ENCODE measurements at places on chromosomes 4 and X.

- peak; percentile 54 for DNase-seq
Measured at GRCh38 chr4:83535520-83536361, at the start of gene GPAT3. TSS of gene GPAT3 (plus strand) at chr4:83536108. CDS start at chr4:83536623, 515 bp downstream.

- DNase-seq, result no peak
Measured at GRCh38 chr4:123315617-123316016, 81.0 kb upstream of the SPRY1 start.

- peak; percentile 44 for DNase-seq
Measured at GRCh38 chr4:26459054-26459755, 31.1 kb downstream of the CCKAR start.

GRCh38 chr4:102094481-102094880 is 250.8 kb downstream of the SLC39A8 start:
- DNase-seq, result no peak

DNA sequence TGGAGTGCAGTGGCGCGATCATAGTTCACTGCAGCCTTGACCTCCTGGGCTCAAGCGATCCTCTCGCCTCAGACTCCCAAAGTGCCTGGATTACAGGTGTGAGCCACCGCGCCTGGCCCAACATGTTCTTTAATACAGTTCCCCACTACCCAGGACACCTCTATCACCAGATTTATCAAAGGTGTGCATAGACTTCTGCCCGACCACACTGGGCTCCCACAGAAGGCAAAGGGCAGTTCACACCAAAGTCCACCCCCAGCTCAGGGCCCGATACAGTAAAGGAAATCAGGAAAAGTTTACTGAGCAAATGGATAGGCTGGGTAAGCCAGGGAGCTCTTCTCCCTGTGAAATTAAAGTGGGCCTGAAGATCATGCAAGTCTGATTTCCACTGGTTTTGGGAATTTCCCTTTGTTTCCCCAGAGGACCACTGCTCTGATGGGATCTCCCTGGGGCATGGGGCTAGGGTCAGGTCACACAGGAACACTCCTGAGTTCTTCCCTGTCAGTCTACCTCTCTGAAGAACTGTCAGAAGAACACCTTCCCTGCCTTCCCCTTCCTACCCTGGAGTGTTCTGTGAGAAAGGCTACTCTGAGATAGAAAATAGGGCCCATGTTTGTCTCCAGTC is 17.7 kb upstream of the PIM2 start:
- DNase-seq, result no peak

GRCh38 chrX:136780763-136781162 is at the start of gene ARHGEF6:
TSS of gene ARHGEF6 (minus strand) at chrX:136780932. CDS start at chrX:136780882, 50 bp downstream.
- peak; percentile 47 for DNase-seq

- no peak for DNase-seq
Measured at GRCh38 chrX:34849371-34849770, 93.2 kb upstream of the FAM47B start.

DNA sequence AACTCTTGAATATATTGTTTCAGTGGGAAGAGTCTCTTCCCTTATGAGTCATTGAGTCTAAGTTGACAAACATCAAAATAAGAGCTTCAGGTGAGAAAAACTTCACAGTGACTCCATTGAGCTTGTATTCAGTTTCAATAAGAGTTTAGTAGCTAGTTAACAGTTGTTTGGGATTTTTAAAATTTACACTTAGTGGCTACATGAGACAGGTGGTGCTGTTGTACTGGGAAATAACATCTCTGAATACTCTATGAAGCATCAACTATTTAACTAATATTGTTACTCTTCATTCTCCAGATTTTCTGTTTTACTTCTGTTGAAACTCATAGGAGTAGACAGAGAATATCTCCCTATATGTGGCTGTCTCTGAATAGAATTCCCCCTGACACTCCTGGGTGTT is 1609.1 kb downstream of the C4orf33 start:
- DNase-seq, result no peak

- DNase-seq, result peak; percentile 29
Measured at GRCh38 chrX:136879001-136879687, 1.4 kb downstream of the RBMX start.

DNA sequence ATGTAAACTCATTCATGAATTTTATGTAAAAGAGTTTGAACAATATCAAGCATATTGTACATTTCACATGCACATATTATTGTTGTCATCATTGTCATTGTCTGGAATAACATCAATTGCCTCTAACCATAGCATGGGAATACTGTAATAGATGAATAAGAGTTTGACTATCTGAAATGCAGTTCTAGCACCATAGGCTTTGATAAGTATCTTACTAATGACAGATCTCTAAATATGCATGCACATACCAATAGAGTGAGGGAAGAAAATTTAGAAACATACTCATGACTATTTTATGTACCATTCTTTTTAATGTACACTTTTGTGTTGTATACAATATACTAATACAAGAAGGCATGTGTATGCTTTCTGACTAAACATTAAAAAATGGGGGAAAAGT is 161.6 kb upstream of the SPRY1 start:
- no peak for DNase-seq

DNA sequence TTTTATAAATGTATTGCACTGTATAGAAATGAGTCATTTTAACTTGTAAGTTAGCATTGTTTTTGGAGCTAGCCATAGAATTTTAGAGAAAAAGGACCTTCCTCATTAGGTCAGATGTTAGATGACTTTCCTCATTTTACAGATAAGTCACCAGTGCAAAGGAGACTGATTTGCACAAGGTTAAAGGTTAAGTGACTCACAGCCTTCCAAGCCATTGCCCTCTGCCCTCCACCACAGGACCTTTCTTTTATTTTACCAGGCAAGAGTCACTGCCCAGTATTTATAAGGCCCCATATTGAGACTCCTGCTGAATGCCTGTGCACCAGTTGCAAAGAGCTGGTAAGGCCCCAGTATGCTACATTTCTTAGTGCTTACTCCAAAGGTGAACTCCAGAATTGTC is 4.2 kb upstream of the ABCG2 start:
- DNase-seq, result no peak

DNA sequence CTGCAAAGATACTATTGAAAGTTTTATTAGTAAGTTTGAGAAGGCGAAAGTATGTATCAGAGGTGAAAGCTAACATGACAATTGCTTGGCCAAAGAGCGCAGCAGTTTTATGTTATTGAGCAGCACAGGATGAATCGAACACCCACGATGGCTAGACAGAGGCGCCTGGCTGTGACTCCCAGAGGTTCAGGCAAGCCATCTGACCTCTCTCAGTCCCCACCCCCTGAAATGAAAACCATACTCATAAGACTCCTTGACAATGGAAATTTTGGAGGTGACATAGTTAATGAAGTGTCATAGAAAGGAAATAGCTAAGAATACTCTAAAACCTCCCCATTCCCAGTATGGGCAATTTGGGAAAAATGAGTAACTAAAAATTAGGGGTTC is 70.6 kb downstream of the MGST2 start:
- DNase-seq, result no peak

DNA sequence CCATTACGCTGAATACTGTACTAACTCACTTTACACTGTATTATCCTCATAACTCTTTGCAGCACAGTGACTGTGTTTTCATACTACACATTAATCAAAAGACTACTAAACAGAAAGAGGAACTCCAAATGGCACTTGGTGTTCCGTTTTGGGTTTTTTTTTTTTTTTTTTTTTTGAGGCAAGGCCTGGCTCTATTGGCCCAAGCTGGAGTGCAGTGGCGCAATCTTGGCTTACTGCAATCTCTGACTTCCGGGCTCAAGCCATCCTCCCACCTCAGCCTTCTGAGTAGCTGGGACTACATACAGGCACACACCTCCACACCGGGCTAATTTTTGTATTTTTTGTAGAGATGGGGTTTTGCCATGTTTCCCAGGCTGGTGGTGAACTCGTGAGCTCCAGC is 10.7 kb downstream of the KLHL8 start:
- peak; percentile 26 for DNase-seq

- no peak for DNase-seq
Measured at GRCh38 chr4:88217169-88217568, 58.7 kb upstream of the ABCG2 start.

- DNase-seq, result peak; percentile 38
Measured at GRCh38 chrX:37846141-37846540, 1.2 kb downstream of the DYNLT3 start.

DNA sequence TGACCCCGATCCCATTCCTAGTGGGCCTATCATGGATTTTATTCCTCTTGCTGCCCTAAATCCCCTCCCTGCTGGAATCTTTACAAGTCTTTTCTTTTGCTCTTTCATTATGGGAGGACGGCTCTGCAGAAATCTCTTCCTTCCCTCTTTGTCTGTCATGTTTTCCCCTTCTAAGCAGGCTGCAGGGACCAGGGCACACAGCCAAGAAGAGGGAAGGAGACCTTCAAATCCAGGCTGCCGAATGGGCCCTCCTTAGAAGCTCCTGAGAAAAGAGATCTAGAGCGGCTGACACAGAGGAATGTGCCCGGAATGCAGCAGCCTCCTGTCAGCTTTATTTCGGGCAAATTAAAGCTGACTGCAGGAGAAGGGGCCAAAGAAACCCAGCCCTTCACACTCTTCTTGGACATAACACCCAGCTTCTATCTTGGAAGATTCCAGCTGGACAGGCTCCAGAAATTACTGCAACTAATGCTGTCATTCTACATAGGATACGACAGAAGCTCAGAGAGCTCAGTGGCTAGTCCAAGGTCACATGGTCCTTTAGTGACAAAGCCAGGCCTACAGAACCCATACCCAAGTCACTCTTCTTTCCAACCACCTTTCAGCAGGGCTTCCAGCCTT is 187.8 kb upstream of the NHS start:
- DNase-seq, result no peak

GRCh38 chr4:62269918-62270317 is 1069.8 kb downstream of the ADGRL3 start:
- DNase-seq, result no peak

- no peak for DNase-seq
Measured at GRCh38 chr4:73978886-73979285, 2.9 kb downstream of the PF4 start.

GRCh38 chr4:181308476-181309312 is 934.5 kb upstream of the TENM3 start:
- DNase-seq, result no peak

DNA sequence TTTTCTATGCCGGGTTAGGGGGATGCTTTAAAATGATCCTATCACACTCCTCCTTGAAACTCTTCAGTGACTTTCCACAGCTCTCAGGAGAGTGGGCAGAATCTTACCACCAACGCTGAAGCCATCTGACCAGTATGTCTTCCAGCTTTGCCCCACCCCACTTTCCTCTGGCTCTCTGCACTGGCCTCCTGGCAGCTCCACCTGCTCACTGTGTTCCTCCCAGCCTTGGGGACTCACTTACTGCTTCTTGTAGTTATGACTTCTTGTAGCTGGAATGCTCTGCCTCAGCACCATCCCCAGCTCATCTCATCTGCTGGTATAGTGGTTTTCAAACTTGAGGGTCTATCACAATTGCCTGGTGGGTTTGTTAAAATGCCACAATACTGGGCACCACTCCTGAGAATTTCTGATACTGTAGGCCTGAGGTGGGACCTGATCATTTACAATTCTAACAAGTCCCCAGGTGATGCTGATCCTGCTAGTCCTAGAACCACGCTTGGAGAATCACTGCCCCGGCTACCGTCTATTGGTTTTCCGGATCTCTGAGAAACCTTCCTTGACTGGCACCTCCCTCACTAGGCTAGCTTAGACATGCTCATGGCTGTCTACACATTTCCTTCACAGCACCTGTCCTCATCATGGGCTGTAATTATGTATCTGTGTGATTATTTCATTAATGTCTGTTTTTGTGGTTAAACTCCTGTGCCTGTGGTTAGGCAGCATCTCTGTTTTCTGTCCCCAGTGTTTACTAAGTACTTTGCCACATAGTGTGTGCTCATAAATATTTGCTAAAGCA is 152.2 kb downstream of the MGST2 start:
- no peak for DNase-seq

- DNase-seq, result no peak
Measured at GRCh38 chr4:85474356-85474755, 594 bp upstream of the ARHGAP24 start.

- DNase-seq, result no peak
Measured at GRCh38 chr4:76441881-76442280, 6.9 kb downstream of the SHROOM3 start.

GRCh38 chr4:102503301-102503746 is 2.2 kb downstream of the NFKB1 start:
- no peak for DNase-seq

DNA sequence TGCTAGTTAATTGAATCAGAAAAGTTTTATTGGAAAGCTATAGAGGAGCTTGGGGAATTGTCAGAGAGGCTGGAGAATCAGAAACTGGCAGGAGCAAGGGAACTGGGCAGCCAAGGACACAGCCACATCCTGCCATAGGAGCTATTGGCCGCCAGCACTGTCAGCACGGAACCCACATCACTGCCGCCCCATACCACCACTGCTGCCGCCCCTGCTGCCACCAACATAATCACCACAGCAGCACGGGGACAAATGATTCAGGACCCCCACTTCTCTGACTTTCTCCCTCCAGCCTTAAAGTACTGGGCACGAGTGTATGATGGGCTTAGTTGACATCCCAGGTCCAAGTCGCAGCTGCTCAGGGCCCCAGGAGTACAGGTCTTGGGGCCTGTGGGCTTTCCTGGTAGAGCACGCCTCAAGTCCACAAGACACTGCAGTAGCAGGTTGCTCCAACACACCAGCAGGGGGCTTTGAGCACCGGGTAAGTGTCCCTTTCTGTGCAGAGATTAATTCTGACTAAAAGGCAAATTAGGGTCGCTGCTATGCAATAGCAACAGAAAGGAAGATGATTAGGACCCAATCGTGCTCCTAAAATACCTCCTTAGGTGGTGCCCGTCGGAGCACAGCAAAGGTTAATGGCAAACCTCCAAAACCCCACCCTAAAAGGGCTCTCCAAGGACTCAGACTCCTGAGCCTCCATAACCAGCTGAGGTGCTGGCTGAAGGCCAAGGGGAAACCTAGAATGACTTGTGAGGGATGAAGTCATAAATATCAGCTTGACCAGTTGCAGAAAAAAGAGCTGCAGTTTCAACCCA is 6.9 kb downstream of the PJA1 start:
- DNase-seq, result peak; percentile 33

- DNase-seq, result no peak
Measured at GRCh38 chr4:61864286-61864685, 664.2 kb downstream of the ADGRL3 start.

DNA sequence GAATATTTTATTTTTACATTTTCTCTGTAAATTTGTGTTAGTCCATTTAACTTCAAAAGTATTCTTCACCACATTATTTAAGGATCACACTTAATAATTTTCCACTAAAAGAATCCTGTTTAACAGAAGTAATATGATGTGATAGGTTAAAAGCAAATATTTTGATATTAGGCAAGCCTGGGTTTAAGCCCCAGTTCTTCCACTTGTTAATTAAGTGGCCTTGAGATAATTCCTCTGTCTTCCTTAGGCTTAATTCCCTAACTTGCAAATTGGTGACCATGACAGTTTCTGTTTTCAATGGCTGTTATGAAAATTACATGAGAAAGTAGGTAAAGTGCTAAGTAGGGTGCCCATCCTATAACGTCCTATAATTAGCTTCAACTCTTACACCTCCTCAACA is 129.9 kb upstream of the ATOH1 start:
- DNase-seq, result no peak

- DNase-seq, result no peak
Measured at GRCh38 chr4:140260227-140260626, 106.2 kb upstream of the MAML3 start.

- no peak for DNase-seq
Measured at GRCh38 chr4:128287141-128287870, at the start of gene PGRMC2. TSS of gene PGRMC2 (minus strand) at chr4:128287813. CDS start at chr4:128287790, 23 bp downstream.

- no peak for DNase-seq
Measured at GRCh38 chr4:109232681-109233080, 69.8 kb downstream of the COL25A1 start.

GRCh38 chr4:52919461-52919860 is 57.3 kb downstream of the RASL11B start:
- DNase-seq, result no peak

Data from CD4-positive, alpha-beta T cell treated with Interleukin-12 subunit alpha and Interleukin-12 subunit beta, for 1 hour (primary cell).